GDM1 (cell line): ENCODE measurements at places on chromosomes 11 and 22.

GRCh38 chr11:93747122-93747521 lies 5.7 kb downstream of the C11orf54 start:
- no peak for DNase-seq

DNA sequence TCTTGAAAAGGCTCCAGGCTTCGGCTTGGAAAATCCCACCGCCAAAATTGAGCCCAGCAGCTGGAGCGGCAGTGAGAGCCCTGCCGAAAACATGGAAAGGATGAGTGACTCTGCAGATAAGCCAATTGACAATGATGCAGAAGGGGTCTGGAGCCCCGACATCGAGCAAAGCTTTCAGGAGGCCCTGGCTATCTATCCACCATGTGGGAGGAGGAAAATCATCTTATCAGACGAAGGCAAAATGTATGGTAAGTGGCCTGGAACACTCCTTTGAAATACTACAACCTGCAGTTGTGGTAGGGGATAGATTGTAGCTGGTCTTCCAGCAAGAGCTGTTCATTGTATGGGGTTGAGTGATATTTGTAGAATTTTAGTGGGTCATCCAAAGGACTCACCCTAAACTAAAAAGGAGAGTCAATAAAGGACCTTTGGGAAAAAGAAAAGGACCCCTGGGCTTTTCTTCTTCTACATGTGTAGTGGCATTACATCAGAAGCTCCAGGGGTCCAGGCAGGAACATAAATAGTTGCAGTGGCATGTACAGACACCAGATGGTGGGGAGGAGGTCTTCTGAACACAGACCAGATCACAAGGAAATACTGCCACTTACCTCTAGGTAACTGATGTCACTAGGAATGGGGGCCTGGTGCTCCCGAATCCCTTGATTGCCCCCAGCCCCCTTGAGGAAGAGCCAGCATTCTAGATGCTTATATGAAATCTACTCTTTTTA lies 90.1 kb downstream of the TEAD1 start:
- DNase-seq, result no peak

DNA sequence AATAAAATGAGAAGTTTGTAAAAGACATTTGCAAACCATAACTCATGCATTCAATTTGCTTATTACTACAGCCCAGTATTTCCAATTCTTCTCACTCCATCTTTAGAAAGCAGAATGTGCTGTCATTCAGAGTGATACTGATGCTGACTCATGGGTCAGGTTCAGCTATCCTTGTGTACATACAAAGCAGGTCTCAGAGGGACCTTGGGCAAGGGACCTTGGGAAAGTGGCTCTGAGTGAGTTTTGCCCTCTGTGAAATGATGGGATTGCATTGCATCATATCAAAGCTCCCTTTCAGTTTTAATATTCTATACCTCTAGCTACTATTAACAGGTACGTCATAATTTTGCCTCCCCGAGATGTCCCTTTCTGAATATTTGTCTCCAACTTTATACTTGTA lies 848.7 kb downstream of the OPCML start:
- DNase-seq, result no peak

DNA sequence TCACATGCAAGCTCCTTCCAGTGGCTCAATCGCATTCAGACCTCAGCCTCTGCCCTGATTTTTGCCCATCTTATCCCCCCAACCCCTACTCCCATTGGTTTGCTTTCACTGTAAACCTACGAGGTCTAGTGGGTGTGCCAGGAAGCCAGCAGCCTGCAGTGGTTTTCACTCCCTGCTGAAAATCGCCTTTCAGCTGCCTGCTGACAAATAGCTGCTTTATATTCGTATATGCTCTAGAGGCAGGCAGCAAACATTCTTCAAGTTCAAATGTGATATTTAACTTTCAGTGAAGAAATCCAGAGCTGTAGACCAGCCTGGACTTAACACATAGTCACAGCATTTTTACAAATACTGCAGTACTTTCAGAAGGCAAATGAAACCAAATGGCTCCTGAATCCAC lies 92.8 kb upstream of the APOA1 start:
- DNase-seq, result peak; percentile 7

GRCh38 chr22:40310081-40310767 lies 36.1 kb upstream of the ADSL start:
- no peak for DNase-seq

DNA sequence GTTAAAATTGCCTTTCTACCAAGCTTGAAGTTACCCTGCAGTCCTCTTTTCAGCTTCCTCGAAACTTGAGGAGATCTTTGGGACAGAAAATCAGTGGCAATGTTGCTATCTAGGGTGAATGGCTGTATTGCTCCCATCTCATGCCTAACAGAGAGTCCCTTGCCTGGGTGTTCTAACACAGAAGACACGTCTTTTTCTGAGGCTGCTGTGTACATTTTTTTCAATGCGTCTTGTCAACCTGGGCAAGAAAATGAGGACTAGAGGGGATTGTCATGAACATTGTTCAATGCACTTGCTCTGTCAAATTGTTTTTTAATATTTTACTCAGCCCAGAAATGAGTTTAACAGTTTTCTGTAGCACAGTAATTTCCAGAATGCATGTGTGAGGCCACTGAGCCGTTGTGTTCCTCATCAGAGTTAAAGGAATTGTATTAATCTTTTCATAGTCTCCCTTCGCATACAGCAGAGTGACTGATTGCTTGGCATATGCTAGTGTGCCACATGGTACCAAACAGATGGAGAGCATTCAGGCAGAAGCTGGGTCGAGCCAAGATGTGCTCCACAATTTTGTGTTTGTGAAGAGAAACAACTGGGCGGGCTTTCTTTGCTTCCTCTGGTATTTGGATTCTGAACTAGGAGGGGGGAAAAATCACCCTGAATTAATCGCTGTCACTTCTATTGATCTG lies 86.0 kb downstream of the CASP12 start:
- no peak for DNase-seq

DNA sequence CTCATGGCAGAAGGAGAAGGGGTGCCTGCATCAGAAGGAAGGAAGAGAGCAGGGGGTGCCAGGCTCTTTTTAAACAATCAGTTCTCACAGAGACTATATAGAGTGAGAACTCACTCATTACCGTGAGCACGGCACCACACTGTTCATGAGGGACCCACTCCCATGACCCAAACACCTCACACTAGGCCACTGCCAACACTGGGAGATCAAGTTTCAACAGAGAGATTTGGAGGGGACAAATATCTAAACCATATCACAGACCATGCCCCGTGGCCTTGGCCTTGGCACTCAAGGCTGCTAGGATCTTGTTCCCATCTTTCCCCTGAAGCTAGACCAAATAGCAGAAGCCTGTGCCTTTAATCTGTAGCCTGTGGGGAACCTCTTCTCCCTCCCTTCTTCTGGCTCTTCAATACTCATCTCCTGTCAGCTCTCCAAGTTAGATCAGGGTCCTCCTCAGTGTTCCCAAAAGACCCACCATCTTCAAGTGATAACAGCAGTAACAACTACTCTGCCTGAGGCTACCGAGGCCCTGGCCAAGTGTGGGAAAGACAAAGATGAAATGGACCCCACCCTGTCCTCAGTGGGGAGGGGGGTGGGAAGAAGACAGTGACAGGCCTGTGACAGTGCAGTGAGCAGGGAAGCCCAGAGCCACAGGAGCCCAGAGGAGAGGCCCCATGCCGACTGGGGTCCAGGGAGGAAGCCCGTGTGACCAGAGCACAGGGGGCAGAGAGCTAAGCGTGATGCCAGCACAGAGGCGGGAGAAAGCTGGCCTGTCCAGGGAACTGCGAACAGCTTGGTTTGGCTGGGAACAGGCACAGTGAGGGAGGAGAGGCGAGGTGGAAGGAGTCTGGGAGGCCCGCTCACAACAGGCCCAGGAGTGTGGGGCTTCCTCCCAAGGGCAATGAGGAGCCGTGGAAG lies 72.6 kb downstream of the MYO7A start:
- DNase-seq, result no peak

DNA sequence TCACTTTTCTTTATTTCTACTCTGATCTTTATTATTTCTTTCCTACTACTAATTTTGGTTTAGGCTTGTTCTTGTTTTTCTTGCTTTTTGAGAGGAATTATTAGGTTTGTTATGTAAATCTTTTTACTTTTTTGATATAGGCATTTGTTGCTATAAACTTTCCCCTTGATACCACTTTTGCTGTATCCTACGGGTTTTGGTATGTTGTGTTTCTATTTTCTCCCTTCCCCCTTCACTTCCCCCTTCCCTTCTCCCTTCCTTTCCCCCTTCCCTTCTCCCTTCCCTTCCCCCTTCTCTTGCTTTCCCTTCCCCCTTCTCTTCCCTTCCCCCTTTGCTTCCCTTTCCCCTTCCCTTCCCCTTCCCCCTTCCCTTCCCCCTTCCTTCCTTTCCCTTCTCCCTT lies 529.6 kb downstream of the RAB38 start:
- DNase-seq, result no peak
